GM19239 (cell line): ENCODE measurements at places on chromosomes 7 and 10.

DNA sequence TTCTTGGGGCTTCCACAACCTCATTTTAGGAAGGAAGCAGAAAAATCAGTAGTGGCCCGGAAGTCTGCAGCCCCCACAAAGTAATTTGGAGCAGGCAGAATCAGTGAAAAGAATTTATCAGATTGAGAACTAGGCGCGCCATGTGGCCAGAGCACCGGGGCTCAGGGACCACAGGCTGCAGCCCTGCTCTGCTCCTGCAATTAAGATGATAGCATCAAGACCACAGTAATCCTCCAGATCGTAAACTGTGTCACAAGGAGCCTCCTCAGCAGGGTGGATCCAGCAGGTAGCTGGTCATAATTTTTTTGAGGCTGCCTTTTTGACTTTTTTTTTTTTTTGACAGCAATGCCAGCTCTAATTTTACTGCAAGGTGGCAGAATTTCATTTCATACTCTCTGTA, 209.0 kb upstream of the ZMIZ1 start:
- no peak for DNase-seq

GRCh38 chr10:16652154-16652553, 130.5 kb upstream of the C1QL3 start:
- no peak for DNase-seq

- DNase-seq = no peak
Observed at GRCh38 chr7:7786595-7786994, 68.2 kb upstream of the RPA3 start.

- no peak for DNase-seq
Observed at GRCh38 chr10:46992803-46993561, 81.8 kb downstream of the PTPN20 start.

DNA sequence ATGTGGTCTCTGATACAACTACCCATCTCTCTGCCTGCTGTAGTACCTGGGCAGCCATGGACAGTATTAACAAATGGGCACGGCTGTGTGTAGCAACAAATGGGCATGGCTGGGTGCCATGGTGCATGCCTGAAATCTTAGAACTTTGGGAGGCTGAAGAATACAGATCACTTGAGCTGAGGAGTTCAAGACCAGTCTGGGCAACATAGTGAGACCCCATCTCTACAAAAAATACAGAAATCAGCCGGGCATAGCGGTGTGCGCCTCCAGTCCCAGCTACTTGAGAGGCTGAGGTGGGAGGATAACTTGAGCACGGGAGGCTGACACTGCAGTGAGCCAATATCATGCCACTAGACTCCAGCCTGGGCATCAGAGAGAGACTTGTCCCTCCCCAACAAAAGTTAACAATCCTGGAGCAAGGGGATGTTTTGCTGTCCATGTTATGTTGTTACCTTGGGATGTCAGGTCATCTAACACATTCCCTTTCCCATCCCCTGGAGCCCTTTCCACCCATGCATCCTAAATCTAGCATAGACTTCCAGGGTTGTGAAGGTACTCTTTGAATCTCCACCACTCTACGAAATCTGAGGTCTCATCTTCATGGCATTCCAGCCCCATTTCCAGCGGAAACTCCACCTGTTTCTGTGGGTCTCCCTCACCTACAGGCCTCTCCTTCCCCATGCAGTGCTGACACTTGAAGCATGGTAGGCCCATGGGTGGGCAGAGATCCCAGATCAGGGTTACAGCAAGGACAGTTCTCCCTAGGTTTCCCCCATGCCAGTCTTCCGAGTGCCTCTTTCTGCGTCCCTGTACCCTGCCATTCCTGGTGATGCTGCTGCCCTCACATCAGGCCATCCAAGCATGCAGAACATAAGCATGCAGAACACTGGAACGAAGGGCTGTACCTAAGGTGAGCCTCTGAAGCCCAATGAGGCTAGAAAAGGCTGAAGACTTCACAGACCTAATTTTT, 13.1 kb downstream of the FXYD4 start:
- DNase-seq = no peak

GRCh38 chr7:32937344-32938174, 19.7 kb upstream of the FKBP9 start:
- no peak for DNase-seq

GRCh38 chr7:155329225-155329624, 31.5 kb downstream of the INSIG1 start:
- no peak for DNase-seq

- no peak for DNase-seq
Observed at GRCh38 chr10:77301305-77301730, 336.3 kb downstream of the KCNMA1 start.

- no peak for DNase-seq
Observed at GRCh38 chr10:75166623-75166972, 44.0 kb upstream of the VDAC2 start.

DNA sequence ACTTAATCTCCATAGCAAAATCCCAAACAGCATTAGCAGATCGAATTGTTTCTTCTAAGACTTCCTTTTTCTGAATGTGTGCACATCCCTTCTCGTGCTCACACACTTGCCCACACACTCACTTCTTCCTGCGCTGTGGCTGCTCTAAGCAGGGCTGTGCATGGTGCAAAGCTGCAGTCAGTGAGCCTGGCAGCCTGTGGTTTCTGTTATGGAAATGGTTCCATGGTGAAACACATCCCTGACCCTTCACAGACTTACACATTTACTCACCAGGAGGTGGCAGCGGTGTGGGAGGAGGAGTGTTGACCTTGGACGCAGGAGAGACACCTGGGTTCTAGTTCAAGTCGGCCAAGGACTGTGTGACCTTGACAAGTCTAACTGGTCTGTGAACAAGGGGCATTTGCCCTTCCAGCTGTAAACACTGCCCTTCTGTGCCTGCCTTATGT, 24.9 kb downstream of the MTURN start:
- DNase-seq = no peak

DNA sequence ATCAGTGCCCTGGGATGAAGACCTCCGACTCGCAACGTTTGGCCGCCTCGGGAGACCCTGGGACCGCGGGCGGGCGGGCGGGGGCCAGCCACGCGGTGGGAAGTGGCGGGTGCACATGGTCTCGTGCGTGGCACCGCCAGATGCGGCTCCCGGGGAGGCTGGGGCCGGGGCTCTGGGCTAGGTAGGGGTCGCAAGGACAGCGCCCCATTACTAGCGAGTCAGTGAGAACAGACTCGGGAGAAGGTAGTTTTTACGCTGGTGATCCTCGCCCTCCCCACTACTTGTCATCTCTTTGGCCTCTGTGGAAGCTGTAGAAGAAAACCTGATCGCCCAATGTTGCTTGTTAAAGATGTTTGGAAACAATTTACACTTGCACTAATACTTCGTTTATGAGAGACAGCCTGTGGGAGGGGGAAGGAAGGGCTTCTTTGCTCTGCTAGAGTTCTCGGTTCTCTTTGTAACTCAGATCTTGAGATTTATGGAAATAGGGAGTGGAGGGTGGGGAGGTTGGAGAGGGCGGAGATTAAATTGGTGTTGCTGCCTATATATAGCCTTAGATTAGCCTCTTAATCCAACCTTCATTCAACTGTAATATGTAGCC, 591 bp downstream of the BZW2 start:
- DNase-seq = no peak

DNA sequence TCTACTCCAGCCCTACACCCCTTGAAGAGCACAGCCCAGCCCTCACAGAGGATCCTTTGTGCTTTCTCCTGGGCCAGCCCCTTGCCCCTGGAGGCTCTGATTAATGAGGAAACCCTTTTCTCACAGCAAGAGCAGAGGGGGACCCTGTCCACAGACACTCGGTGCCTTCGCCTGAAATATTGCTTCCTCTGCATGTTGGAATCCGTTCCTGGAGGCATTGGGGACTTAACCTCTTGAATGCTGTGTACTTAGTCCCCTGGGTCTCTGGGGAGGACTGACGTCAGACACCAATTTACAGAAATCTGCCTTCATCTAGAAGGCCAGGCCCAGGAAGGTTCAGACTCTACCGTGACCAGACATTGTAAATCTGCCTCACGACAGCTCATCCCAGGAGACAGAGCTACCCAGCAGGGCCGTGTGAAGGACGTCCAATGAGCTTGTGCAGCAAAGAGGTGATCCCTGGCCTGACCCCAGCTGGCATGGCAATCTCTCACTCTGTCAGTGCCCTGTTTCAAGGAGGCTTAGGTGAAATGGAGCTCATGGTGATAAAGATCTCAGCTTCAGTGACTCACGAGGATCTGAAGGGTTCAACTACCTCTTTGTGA, 8.1 kb upstream of the TMEM72 start:
- DNase-seq = no peak
